Liver (tissue), 10 donors: ENCODE measurements at places on chromosomes 12 and 14. TPM values are rescaled to one million over a fixed set of nuclear protein-coding genes. Genes with fewer than 3 reads are reported as not detected.

PTPN6 gene
- 41.0 TPM for total RNA-seq

MARS1 gene
- 83.3 TPM for total RNA-seq

GRCh38 chr14:55946231-55946630 lies 172.0 kb upstream of the PELI2 start:
- H3K36me3 ChIP-seq: no peaks in the 10 kb centered on the region
- H3K4me3 ChIP-seq: no peak overlapping the region
- no peak for DNase-seq
- no peak overlapping the region for H3K27ac ChIP-seq
- H3K27me3 ChIP-seq: no peaks in the 10 kb centered on the region
- no peaks in the 10 kb centered on the region for H3K4me1 ChIP-seq

CLECL1 gene
- total RNA-seq: 0.17 TPM

DNA sequence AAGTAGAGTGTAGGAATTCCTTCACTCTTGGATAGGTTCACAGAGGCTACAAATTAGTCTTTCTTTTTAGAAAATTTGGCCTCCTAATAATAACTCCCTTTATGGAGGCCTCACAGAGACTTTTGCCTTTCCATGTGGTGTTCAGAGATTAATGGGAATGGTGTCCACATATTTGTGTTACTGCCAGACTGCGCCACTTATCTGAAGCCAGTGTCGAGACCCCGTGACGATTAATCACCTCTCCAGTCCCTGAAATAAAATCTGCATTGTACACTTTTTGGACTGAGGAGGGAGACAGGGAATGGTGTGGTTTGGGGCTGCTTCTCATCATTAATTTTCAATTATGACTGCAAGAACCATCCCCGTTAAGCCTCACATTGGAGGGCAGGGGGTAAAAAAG lies 980.5 kb downstream of the FLRT2 start:
- no peaks in the 10 kb centered on the region for H3K36me3 ChIP-seq
- H3K27ac ChIP-seq: no peak overlapping the region
- H3K27me3 ChIP-seq: no peaks in the 10 kb centered on the region
- H3K4me1 ChIP-seq: no peaks in the 10 kb centered on the region
- H3K4me3 ChIP-seq: no peak overlapping the region

GRCh38 chr14:96011607-96012006 lies 27.6 kb upstream of the C14orf132 start:
- peaks cover 6% of the 10 kb centered on the region for H3K4me1 ChIP-seq
- no peaks in the 10 kb centered on the region for H3K27me3 ChIP-seq
- no peak for DNase-seq
- H3K36me3 ChIP-seq: no peaks in the 10 kb centered on the region

DNA sequence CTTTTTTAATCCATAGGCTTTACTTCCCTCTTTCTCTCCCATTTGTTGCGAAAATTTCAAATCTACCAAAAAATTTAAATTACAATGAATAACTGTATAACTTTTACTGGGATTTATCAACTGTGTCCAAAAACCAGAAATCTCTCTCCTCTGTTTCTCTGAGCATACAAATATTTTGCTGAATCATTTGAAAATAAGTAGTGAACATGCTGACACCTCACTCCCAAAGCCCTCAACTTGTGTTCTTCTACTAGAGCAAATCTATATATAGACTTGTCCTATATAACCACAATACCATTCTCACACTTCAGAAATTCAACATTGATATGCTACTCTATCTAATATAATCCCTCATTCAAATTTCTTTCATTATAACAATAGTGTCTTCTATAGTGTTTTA lies 53.1 kb downstream of the SLCO1C1 start:
- no peaks in the 10 kb centered on the region for H3K4me1 ChIP-seq
- no peaks in the 10 kb centered on the region for H3K36me3 ChIP-seq
- no peak overlapping the region for H3K4me3 ChIP-seq
- no peaks in the 10 kb centered on the region for H3K27me3 ChIP-seq
- DNase-seq: no peak

KRT75 gene
- not detected for total RNA-seq

GRCh38 chr12:26691234-26691970 lies 141.6 kb downstream of the ITPR2 start:
- H3K27me3 ChIP-seq: no peaks in the 10 kb centered on the region
- no peak overlapping the region for H3K27ac ChIP-seq
- peaks cover 1% of the 10 kb centered on the region for H3K36me3 ChIP-seq
- H3K4me3 ChIP-seq: no peak overlapping the region

GRCh38 chr14:101113108-101113612 lies 209.6 kb upstream of the RTL1 start:
- no peaks in the 10 kb centered on the region for H3K4me1 ChIP-seq
- H3K27me3 ChIP-seq: no peaks in the 10 kb centered on the region
- no peak for DNase-seq
- H3K36me3 ChIP-seq: no peaks in the 10 kb centered on the region
- no peak overlapping the region for H3K4me3 ChIP-seq

AREL1 gene
- total RNA-seq: 26.6 TPM

DNA sequence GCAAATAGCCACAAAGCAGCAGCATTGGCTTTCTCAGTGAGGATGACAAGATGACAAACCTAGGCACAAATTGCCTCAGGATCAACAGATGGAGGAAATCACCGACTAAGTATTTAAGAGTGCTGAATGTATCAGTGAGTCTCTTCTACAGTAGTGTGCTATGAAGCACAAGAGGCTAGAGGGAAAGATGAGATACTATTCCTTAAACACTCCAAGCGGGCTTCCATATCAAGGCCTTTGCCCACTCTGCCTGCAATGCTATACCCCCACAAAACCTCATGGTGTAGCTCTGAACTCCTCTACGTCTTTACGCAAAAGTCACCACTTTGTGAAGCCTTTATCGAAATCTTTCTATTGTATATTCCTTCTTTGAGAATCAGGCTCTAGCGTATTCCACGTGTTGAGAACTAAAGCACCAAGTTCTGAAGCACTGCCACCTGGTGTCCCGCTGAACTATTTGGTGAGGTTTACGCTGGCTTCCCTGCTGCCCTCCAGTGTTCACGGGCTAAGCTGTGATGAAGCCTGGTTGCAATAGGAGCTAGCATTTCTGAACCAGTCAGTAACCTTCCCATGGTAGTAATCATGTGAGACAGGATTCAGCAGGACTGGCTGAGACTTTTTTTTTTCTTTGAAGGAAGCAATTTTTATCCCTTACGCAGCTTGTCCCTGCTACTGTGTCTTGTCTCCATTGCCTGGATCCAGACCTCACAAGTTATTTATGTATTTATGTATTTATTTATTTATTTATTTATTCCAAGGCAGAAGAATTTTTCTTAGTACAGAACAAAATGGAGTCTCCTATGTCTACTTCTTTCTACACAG lies 426.5 kb upstream of the OR4E1 start:
- no peaks in the 10 kb centered on the region for H3K4me1 ChIP-seq
- peak; percentile 37 for DNase-seq
- no peaks in the 10 kb centered on the region for H3K27me3 ChIP-seq
- H3K36me3 ChIP-seq: no peaks in the 10 kb centered on the region

DNA sequence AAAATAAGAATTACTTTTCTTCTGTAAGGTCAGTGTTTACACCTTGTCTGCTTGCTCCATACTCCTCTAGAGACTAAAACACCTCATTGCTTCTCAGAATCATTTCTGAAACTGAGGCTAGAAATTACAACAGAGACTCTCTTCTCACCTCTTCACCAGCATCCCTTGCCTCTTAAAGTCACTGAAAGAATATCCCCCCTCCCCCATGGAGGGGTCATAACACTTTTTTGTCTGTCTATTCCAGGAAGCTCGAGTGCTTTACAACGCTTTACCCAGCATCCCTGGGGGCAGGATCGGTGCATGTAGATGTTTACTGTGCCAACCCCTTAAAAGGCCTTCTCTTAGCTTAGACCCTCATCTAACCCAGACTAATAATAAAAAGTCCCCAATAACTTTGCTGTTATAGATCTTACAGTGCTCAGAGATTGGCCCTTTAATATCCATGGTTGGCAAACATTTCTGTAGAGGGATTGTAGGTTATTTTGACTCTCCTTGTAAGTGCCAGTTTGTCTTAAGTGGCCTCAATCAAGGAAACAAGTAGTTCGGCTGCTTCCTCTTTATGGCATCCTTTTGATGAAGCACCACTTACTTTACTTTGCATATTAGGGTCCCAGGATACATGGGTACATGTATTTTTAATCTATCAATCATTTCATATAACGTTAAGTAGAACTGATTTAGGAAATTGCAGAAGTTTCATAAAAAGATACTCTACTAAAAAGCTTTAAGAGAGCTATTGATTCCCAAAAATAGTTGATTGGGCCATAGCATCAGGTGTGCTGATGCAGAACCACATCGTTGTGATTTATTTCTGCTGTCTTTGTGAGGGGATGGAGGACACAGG lies 29.3 kb downstream of the PRKCH start:
- DNase-seq: no peak
- no peak overlapping the region for H3K27ac ChIP-seq

DNA sequence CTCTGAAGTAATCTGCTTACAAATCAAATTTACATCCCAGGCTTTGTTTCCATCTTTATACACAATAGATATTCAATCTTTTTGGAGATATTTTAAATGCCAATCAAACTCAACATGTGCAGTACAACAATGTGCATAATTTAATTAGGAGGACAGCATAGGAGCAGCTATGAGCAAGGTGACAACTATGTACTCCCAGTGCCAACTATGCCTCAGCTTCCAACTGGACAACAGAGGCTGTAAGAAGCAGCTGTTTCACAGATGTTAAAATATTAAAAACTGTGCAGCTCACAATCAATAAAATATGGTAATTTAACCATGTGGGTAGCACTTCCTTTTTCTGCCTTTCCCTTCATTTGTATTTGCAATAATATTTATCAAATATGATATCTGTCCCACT lies 99.9 kb downstream of the ST8SIA1 start:
- no peaks in the 10 kb centered on the region for H3K36me3 ChIP-seq
- H3K27ac ChIP-seq: no peak overlapping the region
- no peak for DNase-seq
- H3K4me3 ChIP-seq: no peak overlapping the region

DNA sequence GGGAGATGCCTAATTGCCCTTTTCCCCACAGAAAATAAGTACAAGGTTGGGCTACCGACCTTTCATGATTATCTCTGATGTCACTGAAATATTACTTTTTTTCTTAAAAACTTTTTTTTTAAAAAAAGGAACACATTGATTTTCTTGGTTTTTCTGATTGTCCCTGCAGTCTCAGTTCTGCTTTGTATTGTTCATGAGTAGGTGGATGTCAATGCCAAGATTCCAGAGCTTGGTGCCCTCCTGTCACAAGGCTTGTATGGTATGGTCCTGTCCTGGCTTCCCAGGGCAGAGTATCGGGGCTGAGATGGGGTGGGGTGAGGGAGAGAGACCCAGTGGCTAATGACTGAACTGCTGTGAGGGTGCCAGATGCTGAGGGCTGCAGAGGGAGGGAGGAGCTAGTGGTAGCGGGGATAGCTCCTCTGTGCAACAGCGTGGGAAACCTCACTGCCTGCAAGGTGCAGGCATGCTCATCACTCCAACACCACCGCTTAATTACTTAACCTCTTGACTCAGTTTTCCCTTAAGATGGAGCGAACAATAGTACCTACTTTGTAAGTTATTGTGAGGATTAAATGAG lies 4.4 kb upstream of the CTDSP2 start:
- H3K36me3 ChIP-seq: no peaks in the 10 kb centered on the region
- peaks cover 15% of the 10 kb centered on the region for H3K4me1 ChIP-seq
- no peak overlapping the region for H3K4me3 ChIP-seq

GRCh38 chr12:65324056-65324455 lies 45.6 kb downstream of the MSRB3 start:
- H3K36me3 ChIP-seq: no peaks in the 10 kb centered on the region
- H3K4me1 ChIP-seq: peaks cover 6% of the 10 kb centered on the region
- H3K27me3 ChIP-seq: no peaks in the 10 kb centered on the region
- no peak for DNase-seq

- H3K4me1 ChIP-seq: no peaks in the 10 kb centered on the region
- no peak overlapping the region for H3K27ac ChIP-seq
- H3K36me3 ChIP-seq: peaks cover 82% of the 10 kb centered on the region
- DNase-seq: no peak
Measured at GRCh38 chr12:131720921-131721320, 10.0 kb downstream of the SFSWAP start.

GRCh38 chr12:27619308-27619707 lies 76.9 kb upstream of the REP15 start:
- H3K27me3 ChIP-seq: no peaks in the 10 kb centered on the region
- H3K36me3 ChIP-seq: no peaks in the 10 kb centered on the region
- H3K27ac ChIP-seq: no peak overlapping the region
- DNase-seq: no peak
- no peaks in the 10 kb centered on the region for H3K4me1 ChIP-seq

DNA sequence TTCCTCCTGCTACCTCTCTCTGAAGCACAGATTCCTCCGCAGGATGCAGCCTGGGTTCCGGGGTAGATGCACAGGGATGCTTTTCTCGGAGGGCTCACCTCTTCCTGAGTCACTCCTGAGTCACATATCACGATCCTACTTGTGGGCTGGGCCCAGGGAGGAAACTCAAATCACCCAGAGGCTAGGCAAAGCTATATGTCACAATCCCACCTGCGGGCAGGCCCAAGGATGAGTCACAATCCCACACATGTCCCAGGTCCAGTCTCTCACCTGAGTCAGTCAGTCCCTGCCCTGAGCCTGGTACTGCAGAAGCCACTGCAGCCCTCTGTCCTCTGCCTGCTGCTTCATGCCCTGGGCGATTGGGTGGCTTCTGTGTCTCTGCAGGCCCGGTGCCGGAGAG lies 149.0 kb upstream of the GSC start:
- no peaks in the 10 kb centered on the region for H3K27me3 ChIP-seq
- no peaks in the 10 kb centered on the region for H3K36me3 ChIP-seq
- H3K4me3 ChIP-seq: no peak overlapping the region
- no peak overlapping the region for H3K27ac ChIP-seq

GRCh38 chr14:104865631-104866441 lies 768 bp downstream of the CEP170B start:
- no peaks in the 10 kb centered on the region for H3K27me3 ChIP-seq
- H3K36me3 ChIP-seq: no peaks in the 10 kb centered on the region
- peak overlapping the region; percentile 83 for H3K4me3 ChIP-seq
- peak overlapping the region; percentile 52 for H3K27ac ChIP-seq
- H3K4me1 ChIP-seq: peaks cover 8% of the 10 kb centered on the region

DNA sequence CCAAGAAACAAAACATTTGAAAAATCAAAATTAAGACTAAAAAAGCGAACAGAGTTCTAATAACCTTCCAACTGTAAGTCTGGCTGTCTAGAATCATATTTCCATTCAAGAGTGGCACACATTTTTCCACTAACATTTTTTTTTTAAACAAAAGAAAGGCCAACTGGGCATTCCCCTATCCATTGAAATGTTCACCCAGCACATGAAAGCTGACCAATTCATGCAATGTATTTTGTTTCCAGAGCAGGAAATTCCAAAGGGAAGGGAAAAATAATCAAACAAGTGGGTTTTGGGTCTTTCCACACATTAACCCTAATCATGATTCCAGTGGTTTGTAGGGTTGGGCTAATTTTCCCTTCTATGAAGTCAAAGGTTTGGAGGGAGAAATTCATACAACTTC lies 206.5 kb downstream of the CALM1 start:
- H3K27ac ChIP-seq: no peak overlapping the region
- no peaks in the 10 kb centered on the region for H3K4me1 ChIP-seq
- H3K4me3 ChIP-seq: no peak overlapping the region
- H3K36me3 ChIP-seq: no peaks in the 10 kb centered on the region
- DNase-seq: no peak

GRCh38 chr12:123106640-123107359 lies 44.1 kb downstream of the PITPNM2 start:
- peak overlapping the region; percentile 42 for H3K27ac ChIP-seq
- H3K4me3 ChIP-seq: no peak overlapping the region
- peaks cover 3% of the 10 kb centered on the region for H3K36me3 ChIP-seq
- no peak for DNase-seq
- no peaks in the 10 kb centered on the region for H3K27me3 ChIP-seq
